NCI-H1092 (cell line): ENCODE measurements at places on chromosomes 5 and 9.

- no peak for DNase-seq
These were observed 12.6 kb upstream of the PAX5 start for GRCh38 chr9:37046683-37047082.

GRCh38 chr9:115191667-115192066 is 73.7 kb upstream of the TNC start:
- no peak for DNase-seq

DNA sequence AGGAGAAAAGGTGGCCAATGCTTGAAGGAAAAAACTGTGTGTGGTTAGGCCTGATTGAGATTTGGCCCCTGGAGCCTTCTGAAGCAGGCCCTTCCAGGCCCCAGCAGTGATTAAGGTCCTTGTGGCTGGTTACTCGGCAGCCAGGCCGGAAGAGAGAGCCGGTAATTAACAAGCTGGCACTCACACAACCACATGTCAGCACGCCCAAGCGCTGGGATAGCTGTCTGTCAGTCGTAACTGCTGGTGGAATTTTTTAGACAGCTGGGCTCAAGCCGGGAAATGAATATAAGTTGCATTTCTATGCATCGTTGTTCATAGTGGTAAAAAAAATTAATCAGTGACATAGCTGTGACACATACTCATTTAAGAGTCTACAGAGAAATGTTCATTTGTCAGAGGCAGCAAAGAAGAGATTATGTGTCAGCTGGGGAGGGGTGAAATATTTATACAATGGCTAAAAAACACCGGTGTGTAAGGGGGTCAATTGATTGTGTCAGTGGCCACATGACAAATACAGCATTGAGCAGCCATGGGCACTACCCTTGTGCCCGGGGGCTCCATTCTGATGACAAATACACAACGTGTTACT is 13.7 kb upstream of the ARAP3 start:
- no peak for DNase-seq

DNA sequence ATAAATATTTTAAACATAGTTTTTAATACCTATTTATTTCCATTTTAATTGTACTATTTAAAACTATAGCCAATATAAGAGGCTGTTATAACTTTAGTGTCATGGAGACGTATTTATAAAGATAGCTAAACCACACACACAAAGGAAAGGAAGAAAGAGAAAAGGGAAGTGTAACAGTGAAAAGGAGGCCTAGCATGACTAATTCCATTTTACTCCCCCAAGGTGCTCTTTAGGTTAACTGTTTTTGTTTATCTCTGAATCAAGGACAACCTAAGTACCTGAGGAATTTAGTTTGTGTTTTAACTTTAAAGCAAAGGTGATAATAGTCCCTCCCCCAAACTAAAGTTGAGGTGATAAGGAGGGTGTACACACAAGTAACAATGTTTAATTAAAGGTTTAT is 1188.9 kb upstream of the C9orf72 start:
- no peak for DNase-seq

DNA sequence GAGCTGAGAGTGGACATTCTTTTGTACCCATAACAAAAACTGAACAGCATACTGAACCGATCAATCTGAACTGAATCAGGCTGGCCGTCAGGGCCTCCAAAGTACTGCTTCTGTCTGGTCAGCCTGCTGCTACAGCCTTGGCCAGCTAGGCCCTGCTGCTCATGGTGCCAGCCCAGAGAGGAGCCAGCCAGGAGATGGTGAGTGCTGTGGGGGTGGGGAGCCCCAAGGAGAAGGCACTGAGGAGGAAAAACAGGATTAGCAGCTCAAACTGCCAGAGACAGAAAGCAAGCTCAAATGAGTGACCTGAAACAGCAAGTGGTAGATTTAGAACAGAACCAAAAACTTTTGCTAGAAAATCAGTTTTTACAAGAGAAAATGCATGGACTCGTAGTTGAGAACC is 23.9 kb downstream of the SRP19 start:
- no peak for DNase-seq

GRCh38 chr9:69173891-69174615 is at the start of gene TJP2:
Gene TJP2, plus strand, starts transcription at chr9:69174277. Its CDS starts 96 bp downstream, at chr9:69174373.
- DNase-seq, result peak; percentile 18

- no peak for DNase-seq
These were observed 3.6 kb downstream of the GLDC start for GRCh38 chr9:6641961-6642360.

- DNase-seq, result no peak
These were observed 49.2 kb upstream of the PTPRD start for GRCh38 chr9:10661994-10662393.

GRCh38 chr9:95086564-95086955 is 230.9 kb downstream of the FANCC start:
- no peak for DNase-seq

GRCh38 chr5:98105681-98106080 is 667.8 kb upstream of the RGMB start:
- DNase-seq, result no peak

DNA sequence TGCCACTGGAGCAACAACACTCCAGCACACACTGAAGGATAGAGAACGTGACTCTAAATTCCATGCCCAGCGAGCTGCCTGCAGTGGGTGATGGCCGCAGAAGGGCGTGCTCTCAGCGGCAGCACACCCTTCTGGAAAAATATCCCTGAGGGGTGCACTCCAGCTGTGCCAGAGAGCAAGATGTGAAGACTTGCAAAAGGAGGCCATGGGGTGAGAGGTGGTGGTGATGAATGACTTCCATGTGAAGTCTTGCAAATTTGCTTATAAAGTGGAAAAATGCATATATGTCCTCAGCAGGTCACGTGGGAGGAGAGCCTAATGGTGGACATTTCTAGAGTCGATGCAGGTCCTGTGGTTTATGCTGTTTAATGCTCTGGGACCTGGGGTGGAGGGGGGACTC is 39.8 kb upstream of the COL5A1 start:
- DNase-seq, result no peak

GRCh38 chr5:78557601-78558000 is 91.0 kb downstream of the LHFPL2 start:
- no peak for DNase-seq

DNA sequence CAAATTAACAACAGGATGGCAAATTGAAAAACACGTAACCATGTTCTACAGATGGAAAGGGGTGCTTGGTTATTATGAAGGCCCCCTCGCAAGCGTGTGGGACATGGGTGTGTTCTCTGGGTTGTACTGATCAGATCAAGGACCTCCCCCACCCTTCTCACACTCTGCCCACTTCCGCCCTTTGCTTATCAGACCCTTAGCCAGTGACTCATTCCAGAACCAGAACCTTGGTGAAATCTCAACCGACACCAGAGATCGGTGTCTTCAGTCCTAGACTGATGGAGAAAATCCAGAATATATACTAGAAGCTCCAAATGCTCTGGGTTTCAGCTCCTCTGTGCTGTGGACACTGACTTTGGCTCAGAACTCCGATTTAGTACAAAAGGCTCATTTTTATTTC is 64.9 kb downstream of the PTTG1 start:
- no peak for DNase-seq

DNA sequence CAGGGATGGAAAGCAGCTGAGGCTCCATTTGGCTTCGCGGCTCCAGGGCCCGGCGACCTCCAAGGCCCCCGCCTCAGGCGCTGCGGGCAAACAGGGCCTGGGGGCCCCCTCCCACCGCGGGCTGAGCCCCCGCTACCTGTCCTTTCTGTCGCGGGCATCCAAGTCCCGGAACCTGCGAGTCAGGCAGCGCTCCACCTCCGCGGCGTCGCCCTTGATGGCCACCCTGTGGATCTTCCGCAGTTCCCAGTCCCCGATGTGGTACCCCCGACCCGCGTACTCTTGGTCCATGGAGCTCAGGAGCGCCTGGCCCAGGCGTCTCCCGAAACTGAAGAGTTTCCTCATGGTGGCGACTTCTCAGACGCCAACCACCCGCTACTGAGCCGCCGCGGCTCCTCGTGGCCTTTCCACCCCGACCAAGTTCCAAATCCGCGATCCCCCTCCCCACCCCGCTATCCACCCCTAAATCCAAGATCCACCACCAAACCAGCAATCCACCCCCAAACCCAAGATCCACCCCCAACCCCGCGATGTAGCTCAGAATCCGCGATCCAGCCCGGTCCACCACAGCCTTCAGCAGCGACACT is 86.5 kb upstream of the CCDC180 start:
- no peak for DNase-seq

DNA sequence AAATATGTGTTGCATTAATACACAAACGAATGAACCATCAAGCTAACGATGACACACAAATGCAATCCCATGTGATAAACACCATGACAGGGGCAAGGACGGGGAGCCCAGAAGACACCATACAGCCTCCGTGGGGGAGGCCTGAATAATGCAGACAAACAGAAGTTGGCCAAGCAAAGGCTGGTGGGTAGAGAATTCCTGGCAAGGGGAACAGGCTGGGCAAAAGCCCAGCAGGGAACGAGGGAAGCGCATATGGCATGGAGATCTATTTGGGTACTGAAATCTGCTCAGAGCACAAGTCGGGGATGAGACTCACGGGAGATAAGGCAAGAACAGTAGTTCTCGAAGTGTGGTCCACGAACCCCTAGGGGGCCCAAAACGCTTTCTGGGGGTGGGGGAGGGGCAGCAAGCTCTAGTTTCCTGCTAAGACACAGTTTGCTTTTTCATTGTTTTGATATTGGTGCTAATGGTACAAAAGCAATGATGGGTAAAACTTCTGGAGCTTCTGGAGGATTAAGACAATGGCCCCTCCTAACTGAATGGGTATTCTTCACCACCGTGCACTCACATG is 42.9 kb upstream of the FBXW11 start:
- DNase-seq, result no peak

DNA sequence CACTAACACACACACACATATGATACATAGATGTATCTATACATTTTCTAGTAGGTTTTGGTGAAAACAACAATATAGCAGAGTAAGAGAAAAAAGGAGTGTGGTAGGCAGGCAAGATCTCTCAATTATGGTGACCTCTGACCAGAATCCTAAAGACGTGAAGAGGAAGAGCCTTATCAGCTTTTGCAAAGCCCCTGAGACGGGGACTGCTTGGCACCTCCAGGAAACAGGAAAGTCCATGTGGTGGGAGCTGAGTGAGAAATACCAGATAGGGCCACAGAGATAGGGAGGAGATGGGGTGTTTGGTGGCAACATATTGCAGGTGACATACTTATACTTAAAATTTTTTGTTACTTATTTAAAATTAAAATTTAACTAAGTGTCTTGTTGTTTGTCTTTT is 39.9 kb upstream of the CTXN3 start:
- no peak for DNase-seq

DNA sequence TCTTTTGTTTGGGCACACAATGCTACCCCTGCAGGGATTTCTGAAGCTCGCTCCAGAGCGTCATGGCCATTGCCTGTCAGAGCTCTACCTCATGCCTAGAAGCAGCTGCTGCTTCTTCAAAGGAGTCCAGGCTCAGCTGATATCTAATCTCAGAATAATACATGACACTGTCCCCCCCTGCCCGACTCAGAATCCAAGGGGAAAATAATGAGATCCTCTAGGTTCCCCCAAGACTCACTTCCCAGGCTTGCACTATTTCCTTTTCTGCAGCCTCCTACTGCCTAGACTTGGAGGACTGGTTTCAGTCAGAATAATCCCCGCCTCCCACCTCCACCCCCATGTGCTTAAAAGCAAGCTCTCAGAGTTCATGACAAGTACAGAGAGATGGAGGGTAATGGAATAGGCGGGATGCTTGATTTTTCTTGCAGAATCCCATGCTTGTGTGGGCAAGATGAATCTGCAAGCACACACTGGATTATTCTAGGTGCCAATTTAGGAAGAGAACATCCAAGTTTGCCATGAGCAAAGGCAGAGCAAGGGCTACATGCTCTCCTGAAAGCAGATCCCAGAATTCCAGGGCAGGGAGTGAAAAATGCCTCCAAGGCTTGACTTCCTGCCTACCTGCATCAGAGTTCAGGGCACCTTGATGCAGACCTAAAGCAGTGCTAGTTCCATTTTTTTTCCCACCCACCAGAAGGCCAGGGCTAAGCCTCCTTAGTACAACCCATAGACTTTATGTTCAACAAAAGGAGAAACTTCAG is 97.4 kb upstream of the IFNK start:
- peak; percentile 56 for DNase-seq

GRCh38 chr5:174327317-174327864 is 281.9 kb downstream of the NSG2 start:
- DNase-seq, result no peak

DNA sequence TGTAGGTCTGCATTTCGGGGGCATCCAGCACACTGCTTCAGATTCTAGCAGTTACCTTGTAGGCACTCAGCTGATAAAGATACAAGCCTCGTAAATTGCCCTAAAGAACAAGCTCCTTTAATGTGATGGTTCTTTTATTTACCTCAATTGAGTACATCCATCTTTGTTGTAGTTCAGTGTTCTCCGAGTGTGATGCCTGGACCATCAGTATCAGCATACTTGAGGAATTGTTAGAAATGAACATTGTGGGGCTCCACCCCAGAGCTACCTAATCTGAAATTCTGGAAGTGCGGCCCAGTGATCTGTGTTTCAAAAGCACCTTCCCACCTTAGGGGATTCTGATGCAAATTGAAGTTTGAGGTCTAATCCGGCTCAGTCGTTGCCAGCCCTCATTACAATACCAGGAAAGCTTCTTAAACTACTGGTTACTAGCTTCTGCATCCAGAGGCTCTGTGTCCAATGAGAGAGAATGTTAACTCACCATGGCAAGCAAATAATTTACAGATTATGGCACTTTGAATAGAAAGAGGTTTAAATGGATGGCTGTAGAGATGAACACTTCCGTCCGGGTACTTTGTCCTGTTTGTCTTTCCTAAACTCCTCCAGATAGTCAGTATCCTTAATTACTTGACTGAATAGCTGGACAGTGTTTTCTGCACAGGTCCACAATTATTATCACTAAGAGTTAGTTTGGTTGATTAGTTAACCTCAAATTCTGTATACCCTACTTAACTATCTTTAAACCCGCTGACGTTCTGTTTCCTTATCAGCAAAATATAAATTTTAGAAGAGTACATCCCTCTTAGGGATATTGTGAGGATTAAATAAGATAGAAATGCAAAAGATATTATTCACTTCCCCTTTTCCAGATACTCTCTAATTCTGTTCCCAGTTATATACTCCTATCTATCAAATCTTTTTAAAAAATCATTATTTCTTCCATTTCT is 47.9 kb downstream of the RAI14 start:
- DNase-seq, result no peak

DNA sequence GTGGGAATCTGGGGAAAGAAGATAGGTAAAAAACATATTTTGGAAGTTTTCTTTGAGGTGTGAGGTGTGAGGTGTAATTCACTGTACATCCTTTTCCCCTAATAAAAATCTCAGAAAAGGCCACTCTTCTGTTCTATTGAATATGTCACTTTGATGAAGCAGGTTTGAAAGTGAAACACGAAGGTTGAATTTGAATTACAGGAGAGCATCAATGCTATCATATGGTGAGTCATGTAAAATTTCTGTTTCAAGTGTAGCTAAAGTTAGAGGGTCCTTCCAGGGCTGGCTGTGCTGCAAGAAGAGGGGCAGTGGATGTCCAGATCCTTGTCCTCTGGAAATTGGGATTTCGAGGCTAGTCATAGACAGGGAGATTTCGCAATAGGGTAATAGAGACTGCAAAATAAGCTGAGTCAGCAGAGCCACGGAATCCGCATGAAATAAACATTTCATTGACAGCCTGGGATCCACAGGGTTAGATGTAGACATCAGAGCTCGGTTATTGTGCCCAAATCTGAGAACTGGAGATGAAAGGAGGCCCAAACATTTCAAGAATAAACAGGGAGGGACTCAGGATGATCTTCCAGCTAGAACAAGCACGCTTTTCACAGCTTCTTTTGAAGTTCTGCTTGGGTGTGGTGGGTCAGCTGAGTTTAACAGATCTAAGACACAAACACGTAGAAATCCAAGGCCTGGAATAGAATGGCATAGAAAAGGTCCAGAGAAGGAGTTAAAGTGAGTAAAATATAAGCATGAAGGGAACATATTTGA is 194.4 kb upstream of the CDKN2B start:
- DNase-seq, result no peak

GRCh38 chr9:118640836-118641560 is 728.2 kb downstream of the BRINP1 start:
- DNase-seq, result no peak
